T follicular helper cell (primary cell): ENCODE measurements at places on chromosomes 5 and 9.

DNA sequence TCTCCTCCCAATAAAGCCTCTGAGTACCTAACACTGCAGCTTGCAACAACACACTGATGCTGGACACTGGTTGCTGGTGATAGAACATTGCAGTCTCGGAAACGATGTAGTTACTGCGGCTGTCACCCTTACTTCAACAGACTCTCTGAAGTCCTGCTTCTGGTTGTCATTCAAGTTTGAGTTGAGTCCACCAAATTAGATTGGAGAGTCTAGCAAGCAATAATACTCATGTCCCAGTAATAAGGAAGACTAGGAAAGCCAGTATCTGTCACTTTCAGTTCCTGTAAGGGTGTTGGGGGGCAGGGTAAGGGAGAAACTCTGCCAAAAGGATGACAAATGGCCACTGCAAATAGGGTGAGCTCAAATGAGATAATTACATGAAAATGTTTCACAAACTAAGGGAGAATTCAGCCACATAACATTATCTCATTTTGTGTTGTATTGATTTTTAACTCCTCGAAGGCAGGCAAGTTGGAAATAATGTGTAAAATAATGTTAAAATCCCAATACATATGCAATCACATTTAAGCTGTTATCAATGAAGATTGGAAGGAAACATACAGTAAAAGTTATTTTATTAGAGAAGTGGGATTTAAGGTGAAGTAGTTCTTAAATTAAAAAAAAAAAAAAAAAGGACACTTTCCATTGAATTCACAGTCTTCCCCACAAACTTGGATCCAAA lies 849 bp upstream of the IFT74 start:
- no peak for DNase-seq

DNA sequence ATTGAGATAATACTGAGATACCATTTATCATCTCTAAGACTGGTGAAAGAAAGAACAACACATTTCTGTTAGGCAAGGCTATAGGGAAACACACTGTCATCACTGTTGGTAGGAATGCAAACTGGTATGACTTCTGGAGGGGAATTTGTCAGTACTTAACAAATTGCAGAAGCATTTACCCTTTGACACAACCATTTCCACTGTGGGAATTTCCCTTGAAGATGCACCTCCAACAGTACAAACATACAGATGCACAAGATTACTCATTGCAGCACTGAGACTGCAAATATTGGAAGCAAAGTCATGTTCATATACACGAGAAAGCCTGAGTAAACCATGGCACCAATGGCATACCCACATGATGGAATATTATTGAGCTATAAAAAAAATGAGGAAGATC lies 17.6 kb downstream of the GM2A start:
- DNase-seq: no peak

DNA sequence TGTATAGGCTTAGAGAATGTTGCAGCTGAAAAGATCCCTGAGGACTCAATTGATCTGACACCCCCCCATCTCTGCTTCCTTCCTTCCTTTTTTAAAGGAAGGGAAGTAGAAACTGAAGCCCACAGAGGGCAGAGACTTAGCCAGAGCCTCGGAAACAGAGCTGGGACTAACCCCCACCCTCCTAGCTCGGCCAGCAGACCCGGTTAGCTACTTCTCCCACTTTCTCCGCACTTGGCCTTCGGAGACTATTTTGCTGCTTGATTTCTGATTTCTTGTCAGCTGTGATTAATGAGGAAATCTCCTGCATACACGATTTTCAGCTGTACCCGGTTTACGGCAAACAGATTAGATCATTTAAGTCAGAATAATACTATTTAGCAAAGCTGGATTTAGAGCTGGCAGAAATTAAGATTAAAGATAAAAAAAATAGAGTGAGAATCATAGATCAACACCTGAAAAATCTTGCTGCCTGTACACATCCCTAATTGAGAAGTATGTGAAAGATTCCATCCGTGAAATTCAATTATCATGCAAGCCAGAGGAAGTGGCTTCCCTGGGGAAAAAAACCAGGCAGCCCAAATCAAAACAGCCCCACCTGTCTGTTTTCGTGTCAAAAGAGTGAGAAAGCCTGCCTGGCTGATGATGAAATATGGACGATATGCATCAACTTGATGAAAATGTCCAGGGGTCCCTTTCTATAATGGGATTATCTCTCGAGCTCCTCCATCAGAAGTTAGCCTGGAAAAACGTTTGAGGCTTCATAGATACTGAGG lies 159.5 kb upstream of the SHB start:
- DNase-seq: no peak

DNA sequence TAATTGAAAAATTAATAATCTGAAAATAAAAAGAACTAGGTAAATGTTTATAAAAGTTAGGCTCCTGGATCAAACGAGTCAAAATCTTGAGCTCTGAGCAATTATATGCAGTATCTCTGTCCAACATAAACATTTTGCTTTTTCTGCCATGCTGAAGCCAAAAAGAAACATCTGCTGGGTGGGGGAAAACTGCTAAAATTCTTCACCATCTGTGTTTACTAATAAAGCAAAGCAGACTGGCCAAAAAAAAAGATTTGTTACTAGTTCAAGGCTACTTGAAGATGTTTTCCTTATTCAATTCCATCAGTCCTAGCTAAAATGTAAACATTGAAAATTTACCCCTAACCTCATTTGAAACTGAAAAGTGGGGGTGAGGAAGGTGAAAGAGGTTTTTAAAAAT lies 29.7 kb downstream of the GTF3C4 start:
- DNase-seq: no peak

DNA sequence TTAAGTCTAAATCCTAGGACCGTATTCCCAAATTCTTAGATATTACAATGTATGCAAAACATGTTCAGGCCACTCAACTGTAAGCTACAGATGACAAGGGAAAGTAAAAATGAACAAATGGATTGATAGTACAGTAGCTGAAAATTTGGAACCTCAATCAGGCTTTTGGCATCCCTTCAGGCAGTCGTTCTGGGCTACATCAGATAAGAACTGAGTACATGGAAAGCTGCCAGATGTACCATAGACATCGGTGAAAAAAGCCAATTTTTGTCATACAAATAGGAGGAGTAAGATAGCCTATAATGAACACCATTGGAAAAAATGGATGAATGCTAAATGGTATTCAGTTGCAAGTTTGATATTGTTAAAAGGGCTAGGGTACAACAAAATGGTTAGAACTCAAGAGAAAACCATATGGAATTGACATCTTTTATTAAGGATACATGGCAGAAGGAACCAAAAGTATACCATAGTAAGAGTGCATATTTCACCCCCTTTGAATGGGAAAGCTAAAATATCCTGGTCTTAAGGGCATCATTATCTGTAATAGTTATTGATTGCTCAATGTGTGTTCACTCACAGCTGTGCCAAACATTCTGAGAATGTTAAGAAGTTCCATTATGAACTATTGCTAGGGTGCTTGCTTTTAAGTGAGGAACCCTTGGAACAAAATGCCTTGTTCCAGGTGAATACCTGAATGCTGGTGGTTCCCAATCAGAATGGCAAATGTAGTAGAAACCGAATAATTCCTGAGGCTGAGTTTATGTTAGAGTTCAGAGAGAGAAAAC lies 86.4 kb downstream of the NR3C1 start:
- DNase-seq: no peak

- no peak for DNase-seq
Measured at GRCh38 chr5:27876071-27876470, 837.7 kb upstream of the CDH9 start.

- DNase-seq: no peak
Measured at GRCh38 chr9:92180669-92181181, 65.5 kb upstream of the SPTLC1 start.

DNA sequence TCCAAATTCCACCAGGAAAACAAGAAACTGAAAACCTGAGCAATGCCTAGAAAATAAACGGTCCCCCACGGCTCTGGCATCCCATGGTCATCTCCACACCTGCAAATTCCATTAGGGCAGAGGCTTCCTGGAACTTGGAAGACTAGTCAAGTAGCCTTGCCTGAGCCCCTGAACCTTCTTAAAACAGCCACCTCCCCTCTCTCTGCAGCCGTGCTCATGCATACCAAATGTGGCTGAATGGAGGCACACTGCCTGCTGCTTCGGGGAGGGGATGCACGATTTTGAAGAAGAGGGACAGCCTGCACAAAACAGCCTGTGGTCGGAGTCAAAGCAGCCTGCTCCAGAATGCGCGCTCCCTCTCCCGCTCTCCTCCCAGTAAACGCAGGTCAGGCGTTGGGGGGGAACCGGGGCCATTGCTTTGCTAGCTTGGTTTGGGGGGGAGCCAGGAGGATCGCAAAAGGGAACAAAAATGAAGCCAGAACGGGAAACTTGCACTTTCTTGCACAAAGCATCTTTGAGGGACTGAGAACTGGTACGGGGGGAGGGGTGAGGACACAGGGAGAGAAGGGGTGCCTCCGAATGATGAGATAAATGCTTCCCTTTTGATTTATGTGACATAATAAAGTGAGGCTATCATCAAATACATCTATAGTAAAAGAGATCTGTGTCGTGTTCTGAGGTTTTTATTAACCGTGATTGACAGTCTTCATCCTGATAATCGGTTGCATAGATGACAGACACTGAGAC lies at the start of gene TRPM3:
TRPM3 (minus strand) TSS at position 347 of the 747 bp plus-strand sequence; CDS start at position 80, 267 bp downstream.
- DNase-seq: no peak

DNA sequence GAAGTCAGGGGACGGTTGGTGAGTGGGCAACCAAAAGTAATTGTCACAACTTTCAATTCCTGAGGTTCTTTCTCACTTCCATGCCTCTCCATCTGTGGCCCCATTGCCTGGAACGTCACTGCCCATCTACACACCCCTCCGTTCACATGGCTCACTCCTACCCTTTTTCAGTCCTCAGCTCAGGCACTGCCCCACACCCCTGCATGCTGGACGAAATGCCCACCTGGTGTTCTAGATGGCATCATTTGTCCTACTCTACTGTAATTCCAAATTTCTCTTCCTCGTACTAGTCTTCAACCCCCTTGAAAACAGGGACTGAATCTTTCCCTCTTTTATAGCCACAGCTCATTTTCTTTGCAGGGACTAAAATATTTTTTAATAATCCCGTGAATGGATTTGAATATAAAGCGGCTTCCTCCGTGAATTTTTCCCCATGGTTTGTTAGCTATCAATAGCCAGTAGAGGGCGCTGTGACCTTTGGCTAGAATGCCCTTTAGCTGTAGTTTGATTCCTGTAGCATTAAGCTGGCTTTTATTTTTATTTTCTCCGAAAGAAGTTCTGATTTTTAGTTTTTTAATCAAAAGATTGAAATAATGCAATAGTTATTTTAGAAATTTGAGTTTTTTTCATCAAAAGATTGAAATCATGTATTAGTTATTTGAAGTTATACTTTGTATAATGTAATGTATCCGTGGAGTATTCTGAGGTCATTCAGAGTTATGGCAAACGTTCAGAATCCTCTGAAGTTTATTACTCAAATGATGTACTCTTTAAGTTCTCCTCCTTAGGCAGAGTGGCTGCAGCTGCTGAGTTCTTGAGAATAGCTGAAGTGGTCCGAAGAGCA lies 232.1 kb downstream of the SH3GL2 start:
- DNase-seq: no peak

GRCh38 chr9:127817881-127818434 lies 15.3 kb downstream of the FPGS start:
- no peak for DNase-seq

- DNase-seq: no peak
Measured at GRCh38 chr9:86648828-86649170, 294.6 kb upstream of the TUT7 start.

- DNase-seq: peak; percentile 56
Measured at GRCh38 chr5:1111727-1112289, at the start of gene SLC12A7. Gene SLC12A7 (minus strand): TSS chr5:1112063. CDS start chr5:1111991, 72 bp downstream.

- DNase-seq: no peak
Measured at GRCh38 chr5:112646139-112646936, 91.3 kb upstream of the APC start.

GRCh38 chr5:74465724-74466123 lies 174.8 kb downstream of the ENC1 start:
- no peak for DNase-seq

- no peak for DNase-seq
Measured at GRCh38 chr5:3033033-3033755, 281.7 kb upstream of the IRX2 start.

- DNase-seq: no peak
Measured at GRCh38 chr5:146641941-146642340, 126.0 kb upstream of the GPR151 start.

- no peak for DNase-seq
Measured at GRCh38 chr9:36870960-36871359, 163.1 kb downstream of the PAX5 start.

DNA sequence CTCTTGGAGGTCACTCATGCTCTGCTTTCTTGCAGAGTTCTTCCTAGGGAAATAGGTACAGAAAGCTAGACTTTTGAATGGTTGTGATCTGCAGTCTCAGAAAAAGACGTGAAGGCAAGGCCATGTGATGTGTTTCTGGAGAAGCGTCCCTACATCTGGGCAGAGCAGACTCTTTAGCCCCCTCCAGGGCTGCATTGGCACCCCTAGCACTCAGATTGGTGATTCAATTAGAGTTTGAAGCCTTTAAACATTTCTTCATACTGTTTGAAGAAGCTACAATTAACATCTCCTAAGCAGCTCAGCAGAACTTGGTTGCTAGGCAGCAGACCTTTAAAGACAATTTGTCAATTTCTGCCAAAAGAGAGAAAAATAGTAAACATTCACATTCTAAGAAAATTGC lies 21.6 kb downstream of the JADE2 start:
- DNase-seq: no peak

- DNase-seq: no peak
Measured at GRCh38 chr5:154198611-154199230, 8.2 kb downstream of the GALNT10 start.

DNA sequence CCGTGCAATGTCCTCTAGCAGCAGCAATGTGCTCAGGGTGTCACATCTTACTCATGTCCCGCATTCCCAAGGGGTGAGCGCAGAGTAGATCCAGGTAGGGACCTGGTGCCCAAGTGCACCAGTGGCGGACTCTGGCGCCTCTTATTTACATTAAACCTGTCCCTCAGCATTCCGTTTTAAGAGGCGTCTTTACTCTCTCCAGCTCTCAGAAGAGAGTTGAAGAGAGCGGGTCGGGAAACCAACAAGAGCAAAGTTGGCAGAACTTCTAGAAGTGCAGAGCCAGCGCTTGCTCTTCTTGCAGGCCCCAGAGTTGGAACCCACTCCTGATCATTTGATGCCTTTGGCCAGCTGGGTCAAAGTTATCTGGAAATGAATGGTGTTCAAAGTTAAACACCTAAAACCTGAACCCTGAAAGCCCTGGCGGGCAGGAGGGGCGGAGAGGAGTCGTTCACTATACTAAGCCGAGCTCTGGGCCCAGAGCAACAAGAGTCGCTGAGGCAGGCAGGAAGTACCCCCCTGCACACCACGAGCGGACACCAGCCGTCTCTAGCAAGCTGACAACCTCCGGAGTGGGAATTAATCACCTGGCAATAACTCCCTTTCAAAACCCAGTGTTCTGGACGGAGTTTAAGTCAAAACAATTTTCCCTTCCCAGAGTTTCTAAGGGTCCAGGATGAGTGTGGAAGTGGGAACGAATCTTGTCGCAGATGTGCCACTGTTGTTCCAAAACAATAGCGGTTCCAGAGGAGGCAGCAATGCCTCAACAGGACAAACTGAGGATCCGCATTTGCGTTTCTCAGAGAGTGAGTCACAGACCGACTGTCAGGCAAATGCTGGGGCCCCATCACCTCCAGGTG lies 122.8 kb downstream of the TMEM161B start:
- no peak for DNase-seq

- no peak for DNase-seq
Measured at GRCh38 chr9:117092582-117092981, 322.3 kb downstream of the ASTN2 start.
